Smooth muscle cell of the coronary artery (primary cell): ENCODE measurements at places on chromosomes 7 and 10. TPM values are rescaled to one million over a fixed set of nuclear protein-coding genes. Genes with fewer than 3 reads are reported as not detected.

TAS2R41 gene
- total RNA-seq: not detected in 2 replicates

TFR2 gene
- under 0.01 and 0.08 TPM in 2 replicates for total RNA-seq

TMEM273 gene
- 0.47 TPM in 1 of 2 replicates, not detected in the other for total RNA-seq

SLC39A12 gene
- total RNA-seq: not detected in 2 replicates

PSD gene
- 0.45 and 4.8 TPM in 2 replicates for total RNA-seq

UCN3 gene
- not detected in 2 replicates for total RNA-seq

ARHGEF5 gene
- 1.2 and 3.5 TPM in 2 replicates for total RNA-seq

IDI2 gene
- total RNA-seq: not detected in 2 replicates

MMP21 gene
- total RNA-seq: 0.30 TPM in 1 of 2 replicates, not detected in the other

POLR2J3 gene
- total RNA-seq: 18.1 and 20.4 TPM in 2 replicates

VIPR2 gene
- total RNA-seq: 0.23 TPM in 1 of 2 replicates, not detected in the other

RPEL1 gene
- 0.08 and 0.12 TPM in 2 replicates for total RNA-seq
